Fibroblast of lung (primary cell): ENCODE measurements at places on chromosomes 16 and 17.

- H3K27me3 ChIP-seq = peaks cover 9% of the 10 kb centered on the region
- no peaks in the 10 kb centered on the region for H3K36me3 ChIP-seq
- no peak overlapping the region for H3K27ac ChIP-seq
- H3K4me3 ChIP-seq = no peak overlapping the region
Observed at GRCh38 chr16:56673921-56674320, 4.3 kb downstream of the MT1H start.

DNA sequence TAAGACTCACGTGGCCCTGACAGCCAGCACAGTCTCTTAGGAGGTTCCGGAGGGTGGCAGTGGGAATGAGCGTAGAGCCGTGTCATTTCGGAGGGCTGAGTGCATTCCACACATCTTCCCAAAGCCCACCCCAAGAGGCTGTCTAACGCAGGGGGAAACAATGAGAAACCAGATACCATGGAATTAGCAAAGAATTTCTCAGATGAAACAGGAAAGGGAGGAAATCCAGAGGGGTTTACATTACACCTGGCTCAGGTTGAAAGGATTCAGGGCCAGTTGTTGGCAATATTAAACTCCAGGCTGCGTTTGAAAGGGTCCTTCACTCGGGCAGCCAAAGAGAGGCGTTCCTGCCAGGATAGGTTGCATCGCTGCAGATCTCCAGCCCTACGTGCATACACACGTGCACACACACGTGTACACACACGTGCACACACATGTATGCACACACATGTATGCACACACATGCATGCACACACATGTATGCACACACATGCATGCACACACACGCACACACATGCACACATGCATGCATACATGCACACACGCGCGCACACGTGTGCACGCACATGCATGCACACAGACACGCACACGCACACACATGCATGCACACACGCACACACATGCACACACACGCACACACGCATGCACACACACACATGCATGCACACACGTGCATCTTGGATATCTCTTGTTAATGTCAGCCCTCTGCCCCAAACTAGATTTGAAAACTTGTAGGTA, 12.2 kb downstream of the CBX4 start:
- no peaks in the 10 kb centered on the region for H3K27me3 ChIP-seq
- no peaks in the 10 kb centered on the region for H3K4me1 ChIP-seq
- H3K27ac ChIP-seq = no peak overlapping the region
- DNase-seq = no peak

- H3K27me3 ChIP-seq = no peaks in the 10 kb centered on the region
- peaks cover 3% of the 10 kb centered on the region for H3K4me1 ChIP-seq
- no peaks in the 10 kb centered on the region for H3K36me3 ChIP-seq
- no peak overlapping the region for H3K27ac ChIP-seq
- H3K4me3 ChIP-seq = no peak overlapping the region
Observed at GRCh38 chr17:20266806-20267458, 200.4 kb downstream of the LGALS9B start.

GRCh38 chr17:40038882-40039513, 15.2 kb downstream of the MED24 start:
- H3K4me3 ChIP-seq = no peak overlapping the region
- H3K36me3 ChIP-seq = peaks cover 7% of the 10 kb centered on the region
- peaks cover 6% of the 10 kb centered on the region for H3K4me1 ChIP-seq
- H3K27ac ChIP-seq = peak overlapping the region; percentile 81
- peak; percentile 91 for DNase-seq
- H3K27me3 ChIP-seq = no peaks in the 10 kb centered on the region

DNA sequence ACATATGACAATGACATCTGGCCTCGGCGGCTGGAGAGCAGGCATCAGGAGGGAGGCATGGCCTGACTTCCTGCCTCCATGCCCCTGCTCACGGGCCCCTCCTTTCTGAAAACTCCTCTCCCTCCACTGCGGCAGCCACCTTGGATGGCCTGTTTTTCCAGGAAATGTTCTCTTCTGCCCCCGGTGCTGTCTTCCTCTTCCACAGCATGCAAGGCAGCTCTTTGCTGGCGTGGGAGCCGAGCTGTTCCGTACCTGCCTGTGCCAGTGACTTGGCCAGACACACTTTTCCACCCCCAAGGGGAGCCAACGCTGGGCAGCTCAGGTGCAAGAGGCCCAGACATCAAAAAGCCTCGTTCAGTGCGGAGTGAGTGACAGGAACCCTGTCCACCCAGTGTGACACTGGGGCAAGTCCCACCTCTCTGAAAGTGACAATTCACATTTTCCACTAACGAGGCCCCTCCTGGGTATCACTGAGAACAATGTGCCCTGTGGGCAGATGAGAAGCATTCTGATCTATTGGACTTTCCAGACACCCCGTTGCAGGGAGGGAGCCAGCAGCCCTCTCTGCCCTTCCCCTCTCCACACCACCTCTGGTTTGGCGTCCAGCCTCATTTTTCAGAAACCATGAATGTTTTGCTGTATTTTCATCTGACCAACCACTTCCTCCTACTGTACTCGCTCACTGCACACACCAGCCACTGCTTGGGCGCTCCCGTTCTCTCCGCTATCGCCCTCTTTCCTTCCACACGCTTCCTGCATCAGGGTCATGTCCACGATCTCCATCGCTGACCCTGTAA, 31.2 kb downstream of the NSMCE1 start:
- peaks cover 5% of the 10 kb centered on the region for H3K36me3 ChIP-seq
- no peaks in the 10 kb centered on the region for H3K27me3 ChIP-seq
- H3K4me1 ChIP-seq = peaks cover 32% of the 10 kb centered on the region
- DNase-seq = peak; percentile 14

GRCh38 chr17:27977751-27978688, 64.5 kb upstream of the NLK start:
- H3K27ac ChIP-seq = no peak overlapping the region
- peaks cover 8% of the 10 kb centered on the region for H3K4me1 ChIP-seq
- H3K27me3 ChIP-seq = no peaks in the 10 kb centered on the region
- H3K4me3 ChIP-seq = no peak overlapping the region
- no peaks in the 10 kb centered on the region for H3K36me3 ChIP-seq
- DNase-seq = no peak

GRCh38 chr16:57637020-57637419, 8.6 kb downstream of the ADGRG1 start:
- no peaks in the 10 kb centered on the region for H3K27me3 ChIP-seq
- H3K36me3 ChIP-seq = no peaks in the 10 kb centered on the region
- H3K27ac ChIP-seq = no peak overlapping the region
- H3K4me3 ChIP-seq = no peak overlapping the region

DNA sequence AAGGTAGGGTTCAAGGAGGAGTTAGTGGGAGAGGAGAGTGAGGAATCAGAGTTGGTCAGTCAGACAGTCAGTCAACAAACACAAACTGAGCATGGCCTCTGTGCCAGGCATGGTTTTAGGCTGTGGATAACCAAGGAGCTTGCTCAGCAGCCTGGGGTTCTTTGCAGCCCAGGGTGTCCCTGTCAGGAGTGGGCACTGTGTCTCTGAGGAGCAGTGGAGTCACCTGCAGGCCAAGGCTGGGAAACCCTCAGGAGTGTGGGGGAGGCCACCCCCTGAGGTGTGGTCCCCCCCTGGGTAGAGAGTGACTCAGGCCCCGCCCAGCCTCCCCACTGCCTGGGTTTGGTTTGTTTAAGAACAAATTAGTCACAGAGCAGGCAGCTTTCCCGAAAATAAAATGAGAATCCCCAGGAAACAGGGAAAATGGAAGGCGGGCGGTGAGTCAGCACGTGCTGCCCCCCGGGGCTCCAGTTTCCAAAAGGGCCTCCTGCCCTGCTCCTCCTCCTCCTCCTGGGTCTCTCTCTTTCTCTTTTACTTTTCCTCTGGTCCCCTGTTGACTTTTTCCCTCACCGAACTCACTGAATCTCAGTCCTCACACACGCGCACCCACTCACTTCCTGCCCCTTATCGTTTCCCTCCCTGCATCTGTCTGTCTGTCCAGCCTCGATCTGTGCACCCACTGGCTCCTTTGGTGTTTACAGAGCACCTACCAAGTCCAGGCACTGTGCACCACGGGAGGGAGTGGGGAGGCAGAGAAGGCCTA, 44.3 kb downstream of the SOCS3 start:
- H3K27me3 ChIP-seq = no peaks in the 10 kb centered on the region
- peak overlapping the region; percentile 24 for H3K4me3 ChIP-seq
- peak; percentile 90 for DNase-seq
- H3K36me3 ChIP-seq = no peaks in the 10 kb centered on the region

- H3K36me3 ChIP-seq = peaks cover 2% of the 10 kb centered on the region
- H3K4me3 ChIP-seq = peak overlapping the region; percentile 94
- DNase-seq = no peak
- H3K4me1 ChIP-seq = peaks cover 5% of the 10 kb centered on the region
- H3K27me3 ChIP-seq = no peaks in the 10 kb centered on the region
Observed at GRCh38 chr17:14304222-14304772, 3.4 kb downstream of the HS3ST3B1 start.

DNA sequence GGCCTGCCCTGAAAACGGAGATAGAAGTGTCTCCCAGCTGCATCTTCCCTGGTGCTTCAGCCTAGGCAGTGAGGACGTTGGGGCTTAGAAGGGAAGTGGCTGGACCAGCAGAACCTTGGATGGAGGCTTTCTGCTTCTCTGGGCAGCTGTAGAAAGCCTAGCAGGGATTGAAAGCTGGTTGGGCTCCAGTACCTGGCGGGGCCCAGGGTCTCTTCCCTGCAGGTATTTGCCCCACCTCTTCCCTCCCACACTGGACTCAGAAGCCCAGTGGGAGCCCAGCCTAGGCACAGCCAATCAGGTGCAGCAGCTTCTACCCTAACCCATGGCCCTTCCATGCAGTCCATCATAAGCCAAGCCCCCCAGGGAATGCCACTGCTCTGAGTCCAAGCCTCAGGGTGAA, 190.3 kb upstream of the IRX6 start:
- no peaks in the 10 kb centered on the region for H3K27me3 ChIP-seq
- no peak overlapping the region for H3K27ac ChIP-seq
- no peak overlapping the region for H3K4me3 ChIP-seq
- H3K4me1 ChIP-seq = no peaks in the 10 kb centered on the region
- no peak for DNase-seq

GRCh38 chr17:17205368-17206123, 587 bp downstream of the PLD6 start:
- peaks cover 2% of the 10 kb centered on the region for H3K36me3 ChIP-seq
- DNase-seq = peak; percentile 33
- peak overlapping the region; percentile 61 for H3K4me3 ChIP-seq
- H3K4me1 ChIP-seq = peaks cover 10% of the 10 kb centered on the region
- H3K27ac ChIP-seq = peak overlapping the region; percentile 8

DNA sequence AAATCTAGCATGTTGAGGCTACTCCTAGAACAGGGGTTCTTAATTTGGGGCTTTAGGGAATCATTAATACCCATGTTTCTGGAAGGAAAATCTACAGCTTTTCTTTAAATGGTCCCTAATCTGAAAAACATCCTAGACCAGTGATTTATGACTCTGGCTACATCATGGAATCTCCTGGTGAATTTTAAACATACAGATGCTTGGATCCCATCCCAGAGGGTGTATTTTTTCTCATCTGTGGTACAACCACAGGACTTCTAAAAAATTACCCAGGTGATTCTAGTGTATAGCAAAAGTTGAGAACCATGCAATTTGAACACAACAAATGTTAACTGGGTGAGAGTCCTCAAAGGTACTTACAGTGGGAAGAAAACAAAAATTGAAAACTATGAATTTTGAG, 41.5 kb downstream of the KANSL1 start:
- no peak for DNase-seq
- no peak overlapping the region for H3K27ac ChIP-seq
- peaks cover 6% of the 10 kb centered on the region for H3K4me1 ChIP-seq
- no peaks in the 10 kb centered on the region for H3K36me3 ChIP-seq
- no peak overlapping the region for H3K4me3 ChIP-seq

DNA sequence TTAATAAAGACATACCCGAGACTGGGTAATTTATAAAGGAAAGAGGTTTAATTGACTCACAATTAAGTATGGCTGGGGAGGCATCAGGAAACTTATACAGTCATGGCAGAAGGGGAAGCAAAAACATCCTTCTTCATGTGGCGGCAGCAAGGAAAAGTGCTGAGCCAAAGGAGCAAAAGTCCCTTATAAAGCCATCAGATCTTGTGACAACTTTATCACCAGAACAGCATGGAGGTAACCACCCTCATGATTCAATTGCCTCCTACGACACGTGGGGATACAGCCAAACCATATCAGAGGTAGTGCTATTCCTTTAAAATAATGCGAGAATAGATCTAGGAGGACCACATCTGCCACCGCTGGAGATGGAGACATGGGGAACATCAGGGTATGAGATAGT, 9.0 kb downstream of the C16orf54 start:
- H3K4me3 ChIP-seq = no peak overlapping the region
- H3K27me3 ChIP-seq = peaks cover 6% of the 10 kb centered on the region
- no peak for DNase-seq
- no peaks in the 10 kb centered on the region for H3K36me3 ChIP-seq
- H3K27ac ChIP-seq = no peak overlapping the region
- H3K4me1 ChIP-seq = no peaks in the 10 kb centered on the region

DNA sequence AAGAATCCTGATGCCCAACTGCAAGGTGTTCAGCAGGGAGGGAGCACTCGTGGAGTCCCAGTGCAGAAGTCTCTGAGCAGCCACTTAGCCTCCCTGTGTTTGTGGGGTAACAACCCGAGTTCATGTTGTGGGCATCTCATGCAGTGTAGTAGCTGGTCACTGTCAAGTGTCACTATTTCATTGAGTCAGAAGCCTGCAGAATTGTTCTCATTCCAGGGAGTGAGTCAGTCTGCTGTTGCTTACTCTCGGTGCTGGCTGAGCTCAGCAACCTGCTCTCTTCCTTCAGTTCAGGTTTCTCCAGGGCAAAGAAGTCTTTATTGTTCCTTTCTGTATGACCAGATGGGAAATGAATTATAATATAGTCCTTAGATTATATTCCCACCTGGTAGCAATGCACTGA, 24.1 kb downstream of the HMOX2 start:
- no peaks in the 10 kb centered on the region for H3K27me3 ChIP-seq
- H3K36me3 ChIP-seq = no peaks in the 10 kb centered on the region
- DNase-seq = peak; percentile 78
- peak overlapping the region; percentile 41 for H3K4me3 ChIP-seq

- peak; percentile 5 for DNase-seq
- H3K27ac ChIP-seq = no peak overlapping the region
- peaks cover 9% of the 10 kb centered on the region for H3K27me3 ChIP-seq
- H3K4me1 ChIP-seq = no peaks in the 10 kb centered on the region
- H3K4me3 ChIP-seq = no peak overlapping the region
Observed at GRCh38 chr17:21375757-21376080, 438 bp upstream of the KCNJ12 start.

DNA sequence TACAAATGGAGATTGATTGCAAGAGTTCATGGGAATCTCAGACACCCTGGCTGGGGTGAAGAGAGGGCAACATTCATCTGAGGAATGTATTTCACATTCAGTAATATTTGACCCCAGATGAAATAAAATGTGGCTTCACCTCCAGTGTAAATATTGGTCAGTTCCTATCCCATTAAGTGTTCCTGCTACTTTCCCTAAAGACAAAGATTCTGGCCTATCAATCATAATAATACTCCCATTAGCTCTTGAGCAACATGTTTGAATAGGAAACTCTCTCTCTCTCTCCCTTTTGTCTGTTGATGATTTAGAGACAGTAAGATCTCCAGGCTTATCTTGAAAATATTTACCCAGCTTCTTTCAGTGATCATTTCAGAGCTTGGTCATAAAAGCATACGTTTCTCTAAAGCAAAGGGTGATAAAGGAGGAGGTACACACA, 70.1 kb downstream of the KCNJ2 start:
- no peaks in the 10 kb centered on the region for H3K27me3 ChIP-seq
- DNase-seq = peak; percentile 8
- H3K4me1 ChIP-seq = no peaks in the 10 kb centered on the region
- no peak overlapping the region for H3K27ac ChIP-seq
- H3K4me3 ChIP-seq = no peak overlapping the region
